ENCODE measurements at places on chromosomes 12 and 14.

GRCh38 chr12:27779920-27780611 is at the start of the genes KLHL42 and MANSC4:
Gene KLHL42, plus strand, starts transcription at chr12:27780233. Its CDS starts 98 bp downstream, at chr12:27780331.
Gene MANSC4, minus strand, starts transcription at chr12:27780236. Its CDS starts 8,960 bp downstream, at chr12:27771276.
- DNase-seq, result peak; percentile 48

GRCh38 chr14:24849471-24849870 is 200.5 kb downstream of the STXBP6 start:
- DNase-seq, result no peak

DNA sequence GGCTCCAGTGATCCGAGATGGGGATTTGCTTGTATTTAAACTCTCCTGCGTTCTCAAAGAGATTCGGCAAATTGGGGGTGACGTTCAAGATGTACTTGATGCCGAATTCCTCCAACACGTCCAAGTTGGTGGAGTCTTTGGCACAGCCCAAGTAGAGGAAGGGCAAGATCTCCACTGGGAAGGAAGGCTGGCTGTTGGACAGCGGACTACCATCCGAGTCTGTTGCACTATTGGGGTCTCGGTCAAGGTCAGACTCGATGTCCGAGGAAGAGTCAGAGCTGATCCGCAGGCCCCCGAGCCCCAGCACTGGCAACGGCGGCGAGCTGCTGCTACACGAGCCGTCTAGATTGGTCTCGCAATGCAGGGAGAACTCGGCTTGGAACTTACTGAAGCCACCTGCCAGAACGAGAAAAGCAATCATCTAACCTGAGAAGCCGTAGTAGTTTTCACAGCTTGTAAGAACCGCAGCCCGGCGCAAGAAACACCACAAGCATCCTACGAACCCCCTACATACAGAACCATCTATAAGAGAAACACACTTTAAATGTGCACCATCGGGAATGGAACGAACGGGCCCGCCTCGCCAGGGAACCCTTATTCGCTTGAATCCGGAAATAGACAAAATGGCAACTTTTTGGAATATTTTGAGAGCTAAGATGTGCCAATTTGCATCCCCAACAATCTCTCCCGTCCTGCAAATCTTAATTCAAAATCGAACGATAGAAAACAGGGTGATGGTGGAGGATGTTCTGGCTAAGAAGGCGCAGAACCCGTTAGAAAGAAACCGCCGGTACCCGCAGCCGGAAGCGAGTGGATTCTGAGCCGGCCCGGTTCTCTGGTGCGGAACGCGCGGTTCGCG is 1.4 kb downstream of the DUSP6 start:
- no peak for DNase-seq

GRCh38 chr12:41459906-41460214 is 271.7 kb downstream of the PDZRN4 start:
- DNase-seq, result no peak

GRCh38 chr12:6635856-6636531 is at the start of gene LPAR5:
Gene LPAR5, minus strand, starts transcription at chr12:6635959. Its CDS starts 14,711 bp downstream, at chr12:6621248.
- no peak for DNase-seq

DNA sequence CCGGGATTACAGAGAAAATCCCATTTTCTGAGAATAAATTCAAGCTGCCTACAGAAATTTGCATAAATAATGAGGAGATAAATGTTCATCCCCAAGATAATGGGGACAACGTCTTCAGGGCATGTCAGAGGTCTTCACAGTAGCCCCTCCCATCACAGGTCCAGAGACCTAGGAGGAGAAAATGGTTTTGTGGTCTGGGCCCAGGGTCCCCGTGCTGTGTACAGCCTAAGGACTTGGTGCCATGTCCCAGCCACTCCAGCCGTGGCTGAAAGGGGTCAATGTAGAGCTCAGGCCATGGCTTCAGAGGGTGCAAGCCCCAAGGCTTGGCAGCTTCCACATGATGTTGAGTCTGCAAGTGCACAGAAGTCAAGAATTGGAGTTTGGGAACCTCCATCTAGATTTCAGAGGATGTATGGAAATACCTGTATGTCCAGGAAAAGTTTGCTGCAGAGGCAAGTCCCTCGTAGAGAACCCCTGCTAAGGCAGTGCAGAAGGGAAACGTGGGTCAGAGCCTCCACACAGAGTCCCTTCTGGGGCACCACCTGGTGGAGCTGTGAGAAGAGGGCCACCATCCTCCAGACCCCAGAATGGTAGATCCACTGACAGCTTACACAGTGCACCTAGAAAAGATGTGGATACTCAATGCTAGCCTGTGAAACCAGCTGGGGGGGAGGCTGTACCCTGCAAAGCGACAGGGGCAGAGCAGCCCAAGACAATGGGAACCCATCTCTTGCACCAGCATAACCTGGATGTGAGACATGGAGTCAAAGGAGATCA is 176.3 kb downstream of the RASSF9 start:
- no peak for DNase-seq

DNA sequence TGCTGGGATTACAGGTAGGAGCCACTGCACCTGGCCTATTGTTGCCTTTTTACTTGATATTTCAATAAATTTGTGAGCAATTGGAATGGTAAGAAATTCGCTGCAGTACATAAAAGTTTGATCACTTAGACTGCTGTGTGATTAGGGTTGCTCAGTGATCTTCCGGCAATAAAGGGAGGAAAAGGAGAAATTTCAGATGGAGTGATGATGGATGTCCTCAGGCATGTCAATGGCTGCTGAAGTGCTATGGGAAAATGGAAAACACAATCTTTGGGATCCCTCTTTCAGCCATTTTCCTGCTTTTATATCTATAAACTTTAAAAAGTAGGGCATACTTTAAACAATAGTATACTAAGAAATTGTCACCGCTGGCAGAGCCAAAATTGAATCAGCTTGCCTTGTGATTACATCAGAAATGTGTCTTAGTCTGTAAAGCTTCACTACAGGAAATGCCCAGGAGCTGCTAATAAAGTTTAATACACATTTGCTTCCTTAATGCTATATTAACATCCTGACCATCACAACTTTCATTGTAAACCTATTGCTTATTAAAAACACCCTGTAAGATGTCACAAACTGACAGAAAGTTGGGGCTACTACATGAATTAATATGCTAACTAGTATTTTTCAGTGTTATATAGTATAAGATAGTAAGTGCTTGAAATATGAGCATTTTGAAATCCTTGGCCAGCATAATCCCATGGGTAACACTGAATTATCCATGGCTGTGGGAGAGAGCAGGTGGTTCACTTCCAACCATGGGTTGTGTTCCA is 13.7 kb upstream of the FBXL14 start:
- DNase-seq, result no peak

All from activated T-helper 1 cell treated with Interleukin-2 at 50 U/mL for 16 hours (primary cell).